Esophagus squamous epithelium (tissue), 5 donors: ENCODE measurements at places on chromosomes 16 and 17. TPM values are rescaled to one million over a fixed set of nuclear protein-coding genes. Genes with fewer than 3 reads are reported as not detected.

The TMEM235 gene
- not detected for total RNA-seq

The AIPL1 gene
- total RNA-seq = not detected

The NUPR1 gene
- total RNA-seq = 11.2 TPM

The MT1M gene
- total RNA-seq = 4.8 TPM

The PRAC2 gene
- total RNA-seq = not detected

The TUFM gene
- total RNA-seq = 105 TPM

The NPIPA3 gene
- total RNA-seq = 2.1 TPM

The GRB2 gene
- 128 TPM for total RNA-seq

The TIGD7 gene
- 1.0 TPM for total RNA-seq

The DRC3 gene
- 2.5 TPM for total RNA-seq

The ST6GALNAC1 gene
- total RNA-seq = 10.6 TPM

The AOC2 gene
- total RNA-seq = 1.00 TPM

The GPATCH8 gene
- total RNA-seq = 15.3 TPM

The INCA1 gene
- total RNA-seq = 1.1 TPM

The MED1 gene
- total RNA-seq = 18.9 TPM

The PHF23 gene
- total RNA-seq = 25.9 TPM

The TBC1D3K gene
- total RNA-seq = not detected

DNA sequence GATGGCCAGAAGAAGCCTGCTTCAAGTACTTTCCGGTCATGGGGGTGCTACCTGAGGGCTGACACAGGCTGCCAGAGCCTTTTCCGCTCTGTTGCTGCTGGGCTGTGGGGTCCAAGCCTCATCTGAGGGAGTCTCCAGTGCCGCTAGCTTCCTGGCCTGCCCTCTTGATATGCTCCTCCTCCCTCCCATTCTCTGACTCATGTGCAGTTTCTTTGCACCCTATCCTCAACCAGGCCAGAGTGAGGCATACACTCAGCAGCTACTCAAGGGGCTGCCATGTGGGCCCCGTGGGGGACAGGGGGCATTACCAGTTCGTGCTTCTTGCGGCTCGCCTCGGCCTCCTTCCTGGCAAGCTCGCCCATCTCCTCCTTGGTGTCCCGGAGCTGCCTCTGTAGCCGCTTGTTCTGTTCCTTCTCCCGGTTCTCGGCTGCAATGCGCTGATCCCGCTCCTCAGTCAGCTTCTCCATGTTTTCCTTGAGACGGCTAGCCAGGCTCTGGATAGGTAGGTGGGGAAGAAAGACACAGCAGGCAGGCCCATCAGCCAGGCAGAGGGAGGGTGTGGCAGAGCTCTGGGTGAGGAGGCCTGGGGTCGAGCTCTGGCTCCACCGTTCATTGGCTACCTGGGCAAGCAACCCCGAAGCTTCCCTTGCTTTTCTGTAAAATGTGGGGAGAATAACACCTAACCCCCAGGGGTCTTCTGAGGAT lies 43.8 kb downstream of the PIPOX start:
- DNase-seq = no peak

- no peak for DNase-seq
Measured at GRCh38 chr16:65950211-65950610, 416.3 kb upstream of the CDH5 start.

GRCh38 chr16:15874745-15875314 lies 13.6 kb downstream of the CEP20 start:
- no peak for DNase-seq

DNA sequence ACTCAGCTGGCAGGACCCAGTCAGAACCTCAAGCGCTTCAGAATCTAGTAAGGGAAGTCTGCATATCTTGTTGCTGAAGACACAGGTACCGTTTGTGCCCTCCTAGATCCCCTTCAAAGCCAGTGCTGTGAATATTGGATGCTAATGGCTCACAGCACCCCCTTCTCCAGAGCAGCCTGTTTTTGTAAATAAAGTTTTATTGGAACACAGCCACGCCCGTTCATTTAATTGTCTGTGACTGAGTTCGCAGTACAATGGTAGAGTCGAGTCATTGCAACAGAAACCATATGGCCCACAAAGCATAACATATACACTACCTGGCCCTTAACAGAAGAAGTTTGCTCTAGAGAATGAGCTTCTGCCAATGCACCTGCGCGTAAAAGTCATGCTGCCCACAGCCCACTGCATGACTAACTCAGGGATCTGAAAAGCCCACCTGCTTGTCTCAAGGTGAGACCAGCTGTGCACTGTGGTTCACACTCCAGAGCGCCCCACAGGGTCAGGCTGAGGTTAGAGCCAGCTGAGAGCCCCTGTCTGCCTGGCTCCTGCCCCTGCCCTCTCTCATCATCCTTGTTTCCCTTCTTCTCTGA lies 48.8 kb downstream of the AIPL1 start:
- no peak for DNase-seq

- DNase-seq = no peak
Measured at GRCh38 chr16:83699817-83700216, 108.0 kb upstream of the HSBP1 start.

DNA sequence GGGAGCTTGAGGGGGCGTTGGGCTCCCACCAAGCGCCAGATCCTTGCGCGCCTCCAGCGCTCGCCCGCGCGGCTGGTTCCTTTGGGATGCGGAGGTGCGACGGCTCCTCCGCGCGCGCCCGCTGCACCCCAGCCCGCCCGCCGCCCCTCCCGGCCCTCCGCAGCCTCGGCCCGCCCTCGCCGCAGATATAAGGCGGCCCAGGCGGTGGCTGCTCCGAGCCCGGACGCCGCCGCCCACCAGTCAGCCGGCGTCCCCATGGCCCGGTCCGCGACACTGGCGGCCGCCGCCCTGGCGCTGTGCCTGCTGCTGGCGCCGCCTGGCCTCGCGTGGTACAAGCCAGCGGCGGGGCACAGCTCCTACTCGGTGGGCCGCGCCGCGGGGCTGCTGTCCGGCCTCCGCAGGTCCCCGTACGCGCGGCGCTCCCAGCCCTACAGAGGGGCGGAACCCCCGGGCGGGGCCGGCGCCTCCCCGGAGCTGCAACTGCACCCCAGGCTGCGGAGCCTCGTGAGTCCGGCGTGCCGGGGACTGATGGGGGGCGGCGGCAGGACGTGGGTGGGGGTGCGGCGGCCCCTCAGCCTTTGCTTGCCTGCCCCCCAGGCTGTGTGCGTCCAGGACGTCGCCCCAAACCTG lies at the start of gene NPB:
Gene NPB, plus strand, starts transcription at position 216 of the 630 bp plus-strand sequence. Its CDS starts 40 bp downstream, at position 256.
- DNase-seq = no peak

- DNase-seq = no peak
Measured at GRCh38 chr17:76710863-76711611, at the start of gene MXRA7. MXRA7 (minus strand) TSS chr17:76710965; CDS start chr17:76710946, 19 bp downstream.

DNA sequence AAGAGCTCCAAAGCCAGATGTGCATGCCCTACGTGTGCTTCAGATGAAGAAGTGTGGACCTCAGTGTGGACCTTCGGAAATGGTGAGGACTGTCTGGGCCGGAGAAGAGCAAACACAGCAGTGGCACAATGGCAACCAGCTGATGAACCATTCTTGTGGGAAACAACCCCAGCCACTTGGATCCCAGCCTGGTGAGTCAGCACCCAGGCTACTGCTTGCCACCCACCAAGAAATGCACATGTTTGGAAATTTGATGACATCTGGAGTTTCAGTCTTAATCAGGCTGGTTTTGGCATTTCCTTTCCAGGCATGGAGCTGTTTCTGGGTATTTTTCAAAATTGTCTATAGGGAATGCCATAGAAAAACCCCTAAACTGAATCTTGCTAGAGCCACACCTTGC lies 42.7 kb downstream of the DYNLRB2 start:
- no peak for DNase-seq

GRCh38 chr17:45293413-45294211 lies 23.2 kb downstream of the MAP3K14 start:
- no peak for DNase-seq

DNA sequence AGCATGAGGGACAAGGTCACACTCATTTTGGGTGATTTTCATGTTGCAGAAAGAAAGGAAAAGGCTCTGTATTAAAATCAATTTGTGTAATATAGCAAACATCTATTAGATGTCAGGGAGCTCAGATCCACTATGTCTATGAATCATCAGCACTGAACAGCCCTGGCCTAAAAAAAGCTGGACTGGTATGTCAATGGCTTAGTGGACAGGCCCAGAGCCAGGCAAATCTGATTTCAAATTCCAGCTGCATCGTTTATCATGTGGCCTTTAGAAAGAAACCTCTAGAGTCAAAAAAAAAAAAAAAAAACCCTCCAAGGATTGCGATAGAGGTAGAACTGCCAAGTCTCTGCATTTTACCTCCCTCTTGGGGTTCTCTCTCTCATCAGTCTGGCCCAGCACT lies 5.4 kb downstream of the GAS7 start:
- no peak for DNase-seq

DNA sequence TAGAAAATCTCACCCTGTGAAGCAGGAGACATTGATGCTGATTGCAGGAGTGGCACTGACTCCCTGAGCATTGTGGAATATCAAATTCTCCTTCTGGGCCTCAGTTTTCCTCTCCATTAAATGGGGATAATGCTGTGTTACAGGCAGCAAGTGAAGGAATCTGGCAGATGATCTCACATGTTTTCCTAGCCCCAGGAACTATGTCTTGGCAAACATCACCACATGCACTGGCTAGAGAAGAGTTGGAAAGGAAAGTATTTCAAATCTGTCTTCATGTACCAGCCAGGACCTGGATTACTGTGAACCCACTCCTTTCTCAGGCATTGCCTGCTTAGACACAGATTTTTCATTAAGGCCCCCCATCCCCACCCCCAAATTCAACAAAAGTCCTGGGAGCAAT lies 13.6 kb upstream of the CCL8 start:
- no peak for DNase-seq

- no peak for DNase-seq
Measured at GRCh38 chr17:927611-928461, 51.7 kb downstream of the NXN start.

- DNase-seq = no peak
Measured at GRCh38 chr16:86577314-86577971, 906 bp upstream of the FOXL1 start.

GRCh38 chr16:81324808-81325207 lies 10.0 kb downstream of the GAN start:
- DNase-seq = no peak

GRCh38 chr16:2981177-2981898 lies 1.1 kb upstream of the PKMYT1 start:
- no peak for DNase-seq

- DNase-seq = no peak
Measured at GRCh38 chr17:2442166-2442565, 41.3 kb upstream of the MNT start.

DNA sequence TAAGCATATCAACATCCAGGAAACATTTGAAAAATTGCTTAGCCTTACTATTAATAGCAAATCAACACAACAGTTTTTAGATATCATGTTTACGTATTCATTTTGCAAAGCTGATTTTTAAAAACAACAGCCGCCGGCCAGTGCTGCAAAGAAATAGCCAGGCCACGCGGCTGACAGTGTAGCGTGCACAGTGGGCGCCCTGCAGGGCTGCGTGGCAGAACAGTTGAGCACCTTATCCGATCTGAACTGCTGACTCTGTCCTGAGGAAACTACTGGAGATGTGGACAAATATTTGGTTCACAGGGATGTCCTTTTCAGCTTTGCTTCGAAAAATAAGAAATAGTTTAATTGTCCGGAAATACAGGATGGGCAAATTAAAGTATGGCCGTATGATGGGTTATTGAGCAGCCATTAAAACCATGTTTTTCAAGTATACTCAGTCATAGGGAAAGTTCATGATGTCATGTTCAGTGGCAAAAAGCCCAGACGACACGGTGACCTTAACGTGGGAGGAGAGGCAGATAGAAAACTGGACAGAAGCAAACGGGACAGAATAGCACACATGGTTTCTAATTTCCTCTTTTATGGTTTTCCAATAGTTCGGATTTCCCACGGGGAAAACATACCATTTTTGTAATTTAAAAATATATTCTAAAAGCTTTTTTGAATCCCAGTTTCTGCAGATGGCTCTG lies 52.4 kb upstream of the ENDOV start:
- DNase-seq = no peak

- DNase-seq = no peak
Measured at GRCh38 chr17:49217651-49218413, 7.3 kb downstream of the ABI3 start.

DNA sequence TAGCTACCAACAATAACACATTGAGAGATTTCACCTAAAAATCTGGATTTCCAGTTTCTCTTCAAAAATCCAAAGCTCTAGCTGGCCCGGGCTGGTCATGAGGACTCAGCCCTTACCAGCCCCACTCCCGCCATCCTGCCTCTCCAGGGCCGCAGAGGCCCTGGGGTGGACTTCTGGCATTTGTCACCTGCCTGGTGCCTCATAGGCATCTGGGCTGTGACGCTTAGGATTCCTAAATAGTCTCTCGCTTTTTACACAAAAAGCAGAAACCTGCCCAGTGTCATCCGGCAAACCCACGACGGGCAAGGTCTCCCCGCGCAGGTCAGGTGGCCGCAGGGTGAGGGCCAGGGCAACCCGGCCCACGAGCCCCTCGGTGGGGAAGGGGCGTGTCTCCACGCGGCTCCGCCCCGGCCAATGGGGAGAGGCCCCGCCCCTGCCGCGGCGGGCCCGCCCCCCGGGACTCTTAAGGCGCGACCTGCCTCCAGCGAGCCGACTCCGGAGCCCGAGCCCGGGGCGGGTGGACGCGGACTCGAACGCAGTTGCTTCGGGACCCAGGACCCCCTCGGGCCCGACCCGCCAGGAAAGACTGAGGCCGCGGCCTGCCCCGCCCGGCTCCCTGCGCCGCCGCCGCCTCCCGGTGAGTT lies at the start of gene VASN:
Gene VASN, plus strand, starts transcription at position 492 of the 644 bp plus-strand sequence. CDS start 9,030 bp downstream, outside the sequence.
- no peak for DNase-seq

- no peak for DNase-seq
Measured at GRCh38 chr17:27701963-27702362, 71.0 kb downstream of the LGALS9 start.

DNA sequence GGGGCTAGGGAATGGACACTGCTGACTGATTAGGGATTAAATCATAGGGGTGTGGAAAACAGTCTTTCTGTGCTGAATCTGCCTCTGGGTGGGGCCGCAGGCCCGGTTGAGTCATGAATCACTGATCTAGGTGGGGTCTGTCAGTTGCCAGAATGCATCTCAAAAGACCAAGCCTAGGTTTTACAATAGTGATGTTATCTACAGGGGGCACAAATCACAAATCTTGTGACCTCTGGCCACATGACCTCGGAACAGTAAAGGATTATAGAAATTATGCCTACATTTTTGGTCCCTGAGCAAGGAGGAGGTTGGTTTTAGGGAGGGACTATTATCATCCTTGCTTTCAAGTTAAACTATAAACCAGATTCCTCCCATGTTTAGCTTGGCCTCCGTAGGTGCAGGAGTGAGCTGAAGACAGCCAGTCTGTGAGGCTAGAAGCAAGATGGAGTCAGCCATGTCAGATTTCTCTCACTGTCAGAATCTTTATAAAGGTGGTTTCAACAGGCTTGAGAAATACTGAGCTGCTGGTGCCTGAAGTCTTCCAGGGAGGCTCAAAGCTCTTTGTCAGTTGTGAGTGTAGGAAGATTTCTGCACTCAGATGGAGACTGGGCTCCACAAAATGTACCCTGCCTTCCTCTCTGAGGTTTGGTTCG lies 12.9 kb downstream of the GNGT2 start:
- no peak for DNase-seq
